CD4-positive, CD25-positive, alpha-beta regulatory T cell (primary cell): ENCODE measurements at places on chromosomes 11 and 22.

- DNase-seq, result no peak
Observed at GRCh38 chr11:128886406-128887124, 4.6 kb upstream of the KCNJ5 start.

- DNase-seq, result no peak
Observed at GRCh38 chr11:93324500-93324899, 6.0 kb upstream of the DEUP1 start.

- DNase-seq, result peak; percentile 51
Observed at GRCh38 chr11:68838572-68838964, 3.1 kb downstream of the CPT1A start.

GRCh38 chr11:70772950-70773349 lies 374.6 kb downstream of the CTTN start:
- DNase-seq, result no peak

GRCh38 chr11:19511413-19512183 lies 201.0 kb upstream of the NAV2 start:
- DNase-seq, result no peak

DNA sequence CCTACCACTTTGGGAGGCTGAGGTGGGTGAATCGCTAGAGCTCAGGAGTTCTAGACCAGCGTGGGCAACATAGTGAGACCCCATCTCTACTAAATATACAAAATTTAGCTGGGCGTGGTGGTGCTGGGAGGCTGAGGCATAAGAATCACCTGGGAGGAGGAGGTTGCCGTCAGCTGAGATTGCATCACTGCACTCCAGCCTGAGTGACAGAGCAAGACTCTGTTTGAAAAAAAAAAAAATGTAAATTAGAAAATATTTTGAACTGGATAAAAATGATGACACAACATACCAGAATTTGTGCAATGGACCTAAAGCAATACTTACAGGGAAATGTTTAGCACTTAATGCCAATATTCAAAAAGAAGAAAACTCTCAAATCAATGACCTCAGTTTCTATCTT lies 46.4 kb downstream of the ATG16L2 start:
- no peak for DNase-seq

- no peak for DNase-seq
Observed at GRCh38 chr11:85673393-85673792, 8.5 kb upstream of the CREBZF start.

GRCh38 chr22:33866511-33866910 lies 53.8 kb downstream of the LARGE1 start:
- DNase-seq, result no peak

GRCh38 chr11:12505183-12505582 lies 127.8 kb downstream of the PARVA start:
- DNase-seq, result no peak

DNA sequence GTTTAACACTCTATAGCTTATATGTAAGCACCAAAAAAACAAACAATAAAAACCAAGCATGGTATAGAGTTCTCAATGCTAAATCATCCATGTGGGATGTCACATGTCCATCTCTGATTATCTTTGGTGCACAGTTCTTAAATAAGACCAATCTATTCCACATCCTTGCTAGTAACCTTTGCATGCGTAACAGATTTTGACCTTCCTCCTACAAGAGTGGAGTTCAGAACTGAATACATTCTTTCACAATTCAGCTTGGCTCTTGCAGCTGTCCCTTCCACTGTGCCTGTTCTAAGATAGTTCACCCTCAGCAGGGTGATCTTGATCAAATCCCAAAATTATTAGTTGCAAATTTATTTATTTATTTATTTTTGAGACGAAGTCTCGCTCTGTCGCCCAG lies 21.1 kb downstream of the PRR14L start:
- no peak for DNase-seq

DNA sequence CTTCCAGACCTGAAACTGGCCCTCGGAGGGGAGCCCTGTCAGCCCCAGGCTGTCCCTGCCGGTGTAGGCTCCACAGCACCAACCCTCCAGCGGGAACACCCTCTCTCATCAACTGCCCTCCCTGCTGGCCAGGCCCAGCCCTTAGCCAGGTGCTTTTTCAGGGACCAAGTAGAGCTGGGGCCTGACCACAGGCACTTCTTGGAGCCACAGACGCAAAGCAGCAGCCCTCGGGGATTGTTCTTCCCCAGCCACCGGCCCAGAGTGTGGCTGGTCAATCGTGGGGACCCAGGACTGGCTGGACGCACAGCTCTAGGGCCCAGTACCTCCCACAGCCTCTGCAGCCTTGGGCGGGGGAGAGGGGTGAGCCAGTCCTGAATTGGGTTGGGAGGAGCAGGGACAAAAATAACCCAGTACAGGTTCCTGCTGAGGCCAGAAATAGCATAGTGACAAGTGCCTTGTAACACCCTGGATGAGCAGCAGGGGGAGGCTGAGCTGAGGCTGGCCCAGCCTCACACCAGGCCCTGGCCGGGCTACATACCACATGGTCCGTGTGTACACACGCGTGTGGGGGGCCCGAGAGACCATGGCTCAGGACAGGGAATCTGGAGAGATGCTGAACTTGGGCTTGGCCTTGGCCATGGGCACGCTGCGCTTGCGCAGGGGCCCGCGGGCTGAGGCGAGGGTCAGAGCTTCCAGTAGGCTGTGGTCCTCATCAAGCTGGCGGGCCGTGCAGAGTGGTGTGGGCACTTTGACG lies 2.0 kb downstream of the KCNJ11 start:
- DNase-seq, result peak; percentile 65

DNA sequence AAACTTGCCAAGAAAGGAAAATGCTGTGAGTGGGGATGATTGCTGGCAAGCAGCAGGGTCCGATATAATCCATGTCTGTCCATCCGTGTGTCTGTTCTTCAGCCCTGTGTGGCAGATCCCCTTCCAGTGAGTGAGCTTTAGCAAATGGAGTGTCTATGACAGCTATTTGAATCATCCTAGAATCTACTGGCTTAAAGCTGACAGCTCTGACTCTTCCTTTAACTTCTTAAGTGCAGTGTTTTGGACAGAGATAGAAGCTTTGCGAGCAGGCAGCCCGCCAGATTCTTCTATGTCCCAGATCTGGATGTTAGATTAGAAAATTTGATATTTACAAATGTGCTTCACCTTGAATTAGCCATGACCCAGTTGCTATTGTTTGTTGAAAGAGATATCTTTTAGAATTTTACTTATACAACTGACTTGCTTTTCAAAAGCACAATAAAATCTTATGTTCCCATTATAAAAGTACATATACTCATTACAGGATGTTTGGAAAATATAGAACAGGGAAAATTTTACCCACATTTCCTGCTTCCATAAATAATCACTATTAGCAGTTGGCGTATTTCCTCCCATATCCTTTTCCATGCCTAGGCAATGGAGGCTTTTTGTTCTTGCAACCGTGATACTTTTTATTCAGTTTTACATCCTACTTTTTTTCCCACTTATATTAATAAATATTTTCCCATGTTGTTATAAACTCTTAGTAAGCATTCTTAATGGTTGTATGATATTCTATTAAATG lies 124.5 kb downstream of the COMMD9 start:
- no peak for DNase-seq

- DNase-seq, result no peak
Observed at GRCh38 chr22:40764763-40765441, 54.2 kb downstream of the SLC25A17 start.

DNA sequence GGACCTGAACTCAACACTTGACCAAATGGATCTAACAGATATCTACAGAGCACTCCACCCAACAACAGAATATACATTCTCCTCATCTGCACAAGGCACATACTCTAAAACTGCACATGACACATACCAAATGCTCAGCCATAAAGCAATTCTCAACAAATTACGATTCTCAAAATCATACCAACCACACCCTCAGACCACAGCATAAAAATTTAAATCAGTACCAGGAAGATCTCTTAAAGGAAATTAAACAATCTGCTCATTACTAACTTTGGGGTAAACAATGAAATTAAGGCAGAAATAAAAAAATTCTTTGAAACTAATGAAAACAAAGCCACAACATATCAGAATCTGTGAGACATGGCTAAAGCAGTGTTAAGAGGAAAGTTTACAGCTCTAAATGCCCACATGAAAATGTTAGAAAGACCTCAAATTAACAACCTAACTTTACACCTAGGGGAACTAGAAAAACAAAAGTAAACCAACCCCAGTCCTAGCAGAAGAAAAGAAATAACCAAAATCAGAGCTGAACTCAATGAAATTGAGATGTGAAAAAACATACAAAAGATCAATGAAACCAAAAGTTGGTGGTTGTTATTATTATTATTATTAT lies 37.2 kb downstream of the TMEM123 start:
- DNase-seq, result peak; percentile 48
